Activated naive CD4-positive, alpha-beta T cell (primary cell): ENCODE measurements at places on chromosomes 2 and 18.

GRCh38 chr2:44935729-44936098 lies 5.8 kb upstream of the SIX3 start:
- no peak for DNase-seq

DNA sequence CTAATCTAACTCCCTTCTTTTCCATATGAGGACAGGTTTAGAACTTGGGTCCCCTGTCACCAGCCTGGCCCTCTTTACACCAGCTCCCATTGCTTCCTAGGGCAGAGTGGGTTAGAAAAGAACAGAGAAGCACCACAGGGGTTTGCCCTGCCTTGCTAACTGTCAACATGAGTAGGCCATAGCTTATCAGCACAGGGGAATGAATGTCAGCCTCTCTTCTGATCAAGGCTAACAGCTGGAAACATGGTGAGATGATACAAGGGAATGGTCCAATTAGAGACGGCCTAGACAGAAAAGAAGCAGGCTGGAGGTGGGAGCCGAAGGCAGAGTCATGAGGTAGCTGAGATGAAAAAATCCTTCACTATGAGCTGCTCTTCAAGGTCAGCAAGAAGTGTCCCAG lies 189.4 kb upstream of the ACAA2 start:
- no peak for DNase-seq

DNA sequence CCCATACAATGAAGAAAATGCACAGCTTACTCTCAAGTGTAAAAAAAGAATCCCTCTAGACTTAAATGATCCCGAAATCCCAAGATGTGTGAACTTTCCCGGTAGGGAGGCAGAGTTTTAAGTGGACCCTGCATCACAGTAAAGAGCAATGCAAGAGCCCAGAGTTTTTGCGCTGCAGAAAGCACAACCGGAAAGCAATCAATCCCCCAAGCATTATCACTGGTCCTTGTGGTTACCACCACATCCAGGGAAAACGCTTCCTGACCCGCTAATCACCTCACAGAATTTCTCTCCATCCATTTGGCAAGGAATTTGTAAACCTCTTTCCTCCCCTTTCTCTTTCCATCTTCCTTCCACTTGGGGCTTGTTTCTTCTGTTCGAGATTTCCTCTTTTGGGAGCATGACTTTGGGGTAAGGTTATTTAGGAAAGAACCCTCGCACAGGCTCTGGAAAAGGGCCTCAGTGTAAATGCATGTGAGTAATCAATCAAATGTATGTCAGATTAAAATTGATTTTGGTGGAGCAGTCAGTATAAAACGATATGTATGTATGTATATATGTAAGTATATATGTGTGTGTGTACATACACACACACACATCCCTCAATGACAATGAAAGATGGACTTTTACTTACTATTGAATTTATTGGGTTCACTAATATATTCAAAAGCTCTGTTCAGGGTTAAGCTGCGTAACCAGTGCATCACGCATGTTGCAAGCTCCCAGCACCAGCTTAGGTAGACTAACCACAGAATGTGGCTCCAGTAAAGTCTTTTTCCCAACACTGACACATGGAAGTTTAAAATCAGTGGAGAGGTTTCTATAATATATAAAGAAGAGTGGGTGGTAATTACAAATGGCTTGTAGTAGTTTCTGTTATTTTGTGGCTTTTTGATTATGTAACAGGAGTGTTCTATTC lies 1.6 kb downstream of the PLCL1 start:
- no peak for DNase-seq

DNA sequence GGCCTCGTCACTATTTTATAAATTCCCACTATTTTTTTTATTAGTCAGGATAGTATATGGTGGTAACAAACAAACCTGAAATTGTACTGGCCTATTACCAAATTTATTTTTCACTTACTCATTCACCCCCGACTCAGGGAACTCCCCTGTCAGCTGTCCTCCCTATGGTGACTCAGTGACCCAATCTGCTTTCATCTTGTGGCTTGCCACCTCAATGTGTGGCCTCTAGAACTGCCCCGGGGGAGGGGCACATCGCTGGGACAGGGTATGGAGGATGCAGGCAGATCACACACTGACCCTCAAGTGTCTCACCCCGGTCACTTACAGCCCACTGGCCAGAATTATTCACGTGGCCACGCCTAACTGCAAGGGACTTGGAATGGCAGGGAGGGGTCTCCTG lies 71.6 kb downstream of the ACTR2 start:
- no peak for DNase-seq

- DNase-seq, result no peak
These were observed 171.0 kb downstream of the SRBD1 start for GRCh38 chr2:45439788-45440773.

DNA sequence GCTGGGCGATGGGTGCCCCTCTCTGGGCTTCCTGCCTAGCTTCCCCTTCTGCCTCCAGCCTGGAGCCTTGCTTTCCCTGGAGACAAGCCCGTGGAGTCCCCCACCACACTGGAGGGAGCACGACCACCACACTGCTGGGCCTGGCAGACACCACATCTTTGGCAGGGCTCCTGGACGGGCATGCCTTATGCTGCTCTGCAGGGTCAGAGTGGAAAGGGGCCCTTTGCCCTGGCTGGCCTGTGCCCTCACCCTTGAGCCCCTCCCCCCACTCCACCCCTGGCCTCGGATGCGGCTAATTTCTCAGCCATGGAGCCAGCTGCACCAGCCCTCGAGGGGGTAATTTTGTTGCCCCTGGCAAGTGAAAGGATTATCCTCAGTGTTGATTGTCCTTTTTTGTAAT lies 194.5 kb downstream of the LOXHD1 start:
- no peak for DNase-seq

DNA sequence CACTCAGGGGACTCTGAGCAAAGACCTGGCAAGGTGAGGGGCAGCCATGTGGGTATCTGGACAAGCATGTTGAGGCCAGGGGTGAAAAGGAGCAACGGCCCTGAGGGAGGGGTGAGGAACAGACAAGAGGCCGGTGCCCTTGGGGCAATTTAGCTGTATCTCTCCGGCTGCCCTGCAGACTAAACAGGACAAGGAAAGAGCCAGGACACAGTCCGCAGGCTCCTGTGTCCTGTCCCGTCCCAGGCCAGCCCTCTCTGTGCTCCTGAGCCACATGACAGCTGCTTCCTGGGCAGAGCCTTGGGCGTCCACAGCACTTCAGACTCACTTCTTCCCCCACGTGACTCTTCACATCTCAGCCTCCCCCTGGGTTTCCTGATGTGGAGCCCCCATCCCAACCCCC lies 206.1 kb downstream of the KLHL29 start:
- no peak for DNase-seq

DNA sequence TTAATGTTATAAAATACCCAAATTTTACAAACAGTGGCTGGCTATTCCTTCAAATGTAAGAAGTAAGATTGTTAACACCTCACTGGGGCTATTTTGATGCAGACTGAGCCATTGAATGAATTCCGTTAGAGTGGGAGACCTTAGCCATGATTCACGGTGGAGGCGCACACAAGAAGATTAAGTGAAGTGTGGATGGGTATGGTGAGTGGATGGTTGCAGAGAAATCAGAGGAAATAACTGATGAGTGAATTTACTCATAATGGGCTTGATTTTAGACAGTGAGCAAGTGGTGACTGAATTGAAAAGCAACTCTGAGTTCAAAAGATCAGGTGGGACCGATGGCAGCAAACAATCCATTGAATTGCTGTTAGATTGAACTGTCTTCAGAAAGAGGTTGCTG lies 75.0 kb downstream of the NRP2 start:
- no peak for DNase-seq
